ENCODE measurements at places on chromosomes 1 and 21. TPM values are rescaled to one million over a fixed set of nuclear protein-coding genes. Genes with fewer than 3 reads are reported as not detected.

GRCh38 chr1:189211742-189212141 lies 1265.9 kb downstream of the BRINP3 start:
- no peak for DNase-seq

- peak; percentile 36 for DNase-seq
Measured at GRCh38 chr1:179190861-179191260, 38.6 kb downstream of the ABL2 start.

- no peak for DNase-seq
Measured at GRCh38 chr1:229158341-229158921, 112.5 kb upstream of the RAB4A start.

GRCh38 chr1:228050571-228051231 lies 31.8 kb upstream of the ARF1 start:
- DNase-seq, result no peak

Gene CELA3B
- total RNA-seq, result not detected

GRCh38 chr1:192080684-192081083 lies 77.6 kb upstream of the RGS18 start:
- no peak for DNase-seq

DNA sequence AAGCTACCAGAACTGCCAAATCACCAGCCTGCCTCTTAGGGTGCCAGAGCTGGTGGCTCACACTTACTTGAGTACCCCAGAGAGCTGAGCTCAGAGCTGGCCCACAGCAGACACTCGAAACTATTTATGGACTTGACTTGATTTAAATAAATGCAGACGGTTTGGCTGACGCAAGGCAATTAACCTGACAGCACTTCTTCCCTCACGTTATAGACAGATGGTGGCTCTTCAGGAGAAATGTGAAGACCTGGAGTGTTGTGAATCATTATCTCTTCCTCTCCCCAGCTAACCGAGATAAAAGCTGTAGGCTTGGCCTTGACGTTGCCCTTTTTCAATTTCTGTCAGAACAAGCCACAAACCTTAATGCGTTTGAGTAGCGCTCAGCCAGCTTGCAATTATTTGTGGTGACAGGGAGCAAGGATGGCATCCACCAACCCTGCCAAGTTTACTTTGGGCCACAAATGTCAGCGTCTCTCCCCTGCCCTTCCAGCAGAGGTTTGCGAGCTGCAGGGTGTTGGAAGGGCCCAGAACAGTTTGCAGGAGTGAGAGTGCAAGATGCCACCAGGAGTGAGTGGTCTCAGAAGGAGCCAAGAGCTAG lies 34.0 kb upstream of the BCAR3 start:
- peak; percentile 82 for DNase-seq

- DNase-seq, result peak; percentile 92
Measured at GRCh38 chr1:209627732-209628196, 24.5 kb downstream of the LAMB3 start.

GRCh38 chr1:46186076-46186475 lies 9.8 kb upstream of the P3R3URF start:
- no peak for DNase-seq

GRCh38 chr1:151807766-151808165 lies 2.5 kb upstream of the LINGO4 start:
- no peak for DNase-seq

Gene LIPI
- not detected for total RNA-seq

DNA sequence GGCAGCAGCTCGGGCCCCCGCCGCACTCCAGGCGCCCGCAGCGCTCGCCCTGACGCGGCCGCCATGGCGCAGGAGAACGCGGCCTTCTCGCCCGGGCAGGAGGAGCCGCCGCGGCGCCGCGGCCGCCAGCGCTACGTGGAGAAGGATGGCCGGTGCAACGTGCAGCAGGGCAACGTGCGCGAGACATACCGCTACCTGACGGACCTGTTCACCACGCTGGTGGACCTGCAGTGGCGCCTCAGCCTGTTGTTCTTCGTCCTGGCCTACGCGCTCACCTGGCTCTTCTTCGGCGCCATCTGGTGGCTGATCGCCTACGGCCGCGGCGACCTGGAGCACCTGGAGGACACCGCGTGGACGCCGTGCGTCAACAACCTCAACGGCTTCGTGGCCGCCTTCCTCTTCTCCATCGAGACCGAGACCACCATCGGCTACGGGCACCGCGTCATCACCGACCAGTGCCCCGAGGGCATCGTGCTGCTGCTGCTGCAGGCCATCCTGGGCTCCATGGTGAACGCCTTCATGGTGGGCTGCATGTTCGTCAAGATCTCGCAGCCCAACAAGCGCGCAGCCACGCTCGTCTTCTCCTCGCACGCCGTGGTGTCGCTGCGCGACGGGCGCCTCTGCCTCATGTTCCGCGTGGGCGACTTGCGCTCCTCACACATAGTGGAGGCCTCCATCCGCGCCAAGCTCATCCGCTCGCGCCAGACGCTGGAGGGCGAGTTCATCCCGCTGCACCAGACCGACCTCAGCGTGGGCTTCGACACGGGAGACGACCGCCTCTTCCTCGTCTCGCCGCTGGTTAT lies 2.8 kb downstream of the KCNJ9 start:
- DNase-seq, result no peak

Gene HCRTR1
- total RNA-seq, result not detected
